ENCODE measurements at places on chromosomes 4 and X.

DNA sequence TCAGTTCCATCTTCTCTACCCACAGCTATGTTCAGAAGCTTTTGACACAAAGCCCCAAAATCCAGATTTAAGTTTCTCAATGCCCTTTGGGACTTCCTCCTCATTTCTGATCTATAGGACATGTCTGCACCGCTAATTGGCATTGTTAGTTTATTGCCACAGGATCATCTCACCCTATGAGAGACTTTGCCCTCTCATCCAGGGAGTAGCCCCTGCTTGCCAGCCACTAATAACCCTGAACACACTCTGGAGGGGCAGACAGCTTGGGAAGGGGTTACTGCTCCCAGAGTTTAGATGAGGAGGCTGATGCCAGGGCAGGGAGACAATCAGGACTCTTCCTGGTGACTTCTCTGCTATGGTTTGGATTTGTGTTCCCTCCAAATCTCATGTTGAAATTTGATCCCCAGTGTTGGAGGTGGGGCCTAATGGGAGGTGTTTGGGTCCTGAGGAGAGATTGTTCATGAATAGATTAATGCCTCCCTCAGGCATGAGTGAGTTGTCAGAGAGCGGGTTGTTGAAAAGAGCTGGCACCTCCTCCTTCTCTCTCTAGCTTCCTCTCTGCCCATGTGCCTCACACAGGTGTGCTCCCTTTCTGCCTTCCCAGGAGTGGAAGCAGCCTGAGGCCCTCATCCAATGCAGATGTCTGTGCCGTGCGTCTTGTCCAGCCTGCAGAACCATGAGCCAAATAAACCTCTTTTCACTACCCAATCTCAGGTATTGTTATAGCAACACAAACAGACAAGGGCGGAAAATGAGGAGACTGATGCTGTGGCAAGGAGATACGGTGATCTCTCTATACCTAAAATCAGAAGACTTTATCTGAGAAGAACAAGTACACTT is 3.6 kb upstream of the SCARB2 start:
- DNase-seq: no peak

DNA sequence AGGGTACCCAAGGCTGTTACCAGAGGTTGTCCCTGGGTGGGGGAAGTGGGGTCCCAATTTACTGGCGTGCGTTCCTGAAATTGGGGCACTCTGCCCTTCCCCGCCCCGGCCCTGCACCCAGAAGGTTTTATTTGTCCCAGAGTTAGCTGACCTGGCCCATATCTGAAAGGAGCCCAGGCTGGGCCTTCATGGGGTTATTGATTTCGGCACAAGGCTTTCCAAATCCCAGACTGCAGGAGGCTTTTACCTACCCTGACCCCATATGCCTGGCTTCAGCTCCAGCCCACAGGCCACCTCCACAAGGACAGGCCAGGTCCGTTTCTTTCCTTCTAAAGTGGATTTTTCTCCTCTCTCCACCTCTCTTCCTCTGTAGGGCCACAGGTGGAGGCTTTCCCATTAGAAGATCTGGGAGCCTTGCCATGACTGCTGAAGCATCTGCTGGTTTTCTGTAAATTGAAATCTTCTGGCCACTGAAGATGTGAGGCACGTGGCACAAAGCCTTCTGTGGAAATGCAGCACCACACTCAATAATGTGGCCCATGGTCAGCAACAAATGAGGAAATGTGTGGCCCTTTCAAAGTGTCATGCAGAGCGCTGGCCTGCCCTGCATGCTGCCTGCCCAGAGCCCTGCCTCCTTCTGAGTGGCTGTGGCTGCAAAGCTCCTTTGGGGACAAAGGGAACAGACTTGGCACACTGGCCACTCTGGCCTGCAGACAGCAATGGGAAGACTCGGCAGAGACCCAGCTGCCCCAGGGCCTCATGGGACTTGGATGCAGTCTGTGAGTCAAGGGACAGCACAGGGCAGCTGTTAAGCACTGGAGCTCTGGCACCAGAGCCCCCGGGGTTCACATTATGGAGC is 43.1 kb upstream of the MTM1 start:
- no peak for DNase-seq

GRCh38 chr4:37383579-37384229 is 139.2 kb downstream of the NWD2 start:
- no peak for DNase-seq

DNA sequence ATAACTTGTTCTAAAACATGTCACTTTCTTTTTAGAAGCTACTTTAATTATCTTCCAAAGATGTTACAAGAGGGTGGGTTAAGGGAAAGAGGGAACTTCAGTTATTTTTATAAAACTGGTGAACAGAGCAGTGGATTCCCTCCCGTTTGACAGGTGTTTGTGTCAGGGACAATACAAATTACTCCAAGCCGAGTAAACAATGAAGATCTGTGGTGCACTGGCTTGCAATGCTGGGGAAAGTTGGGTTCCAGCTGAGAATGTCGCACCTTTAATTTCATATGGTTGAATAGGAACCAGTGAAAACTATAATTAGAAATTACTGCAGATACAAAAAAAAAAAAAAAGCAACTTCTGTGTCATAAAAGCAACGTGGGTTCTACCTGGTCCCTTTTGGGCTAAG is 98.6 kb upstream of the TTC29 start:
- DNase-seq: no peak

GRCh38 chr4:112735474-112735951 is 98.6 kb downstream of the LARP7 start:
- no peak for DNase-seq

GRCh38 chr4:140427106-140427918 is at the start of gene CLGN:
Gene CLGN (minus strand): TSS chr4:140427648. CDS start chr4:140413078, 14,570 bp downstream.
- DNase-seq: peak; percentile 26

DNA sequence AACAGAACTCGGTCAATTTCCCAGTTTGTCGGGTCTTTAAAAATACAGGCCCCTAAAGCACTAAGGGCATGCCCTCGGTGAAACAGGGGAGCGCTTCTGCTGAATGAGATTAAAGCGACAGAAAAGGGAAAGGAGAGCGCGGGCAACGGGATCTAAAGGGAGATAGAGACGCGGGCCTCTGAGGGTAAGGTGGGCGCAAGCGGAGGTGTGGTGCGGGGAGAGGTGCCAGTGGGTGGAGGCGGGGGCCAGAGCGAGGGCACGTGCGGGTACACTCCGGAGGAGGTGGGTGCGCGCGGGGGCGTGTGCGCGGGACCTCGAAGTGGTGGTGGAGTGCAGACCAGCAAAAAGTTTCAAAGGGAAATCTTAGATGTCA is 787 bp upstream of the TET2 start:
- no peak for DNase-seq

DNA sequence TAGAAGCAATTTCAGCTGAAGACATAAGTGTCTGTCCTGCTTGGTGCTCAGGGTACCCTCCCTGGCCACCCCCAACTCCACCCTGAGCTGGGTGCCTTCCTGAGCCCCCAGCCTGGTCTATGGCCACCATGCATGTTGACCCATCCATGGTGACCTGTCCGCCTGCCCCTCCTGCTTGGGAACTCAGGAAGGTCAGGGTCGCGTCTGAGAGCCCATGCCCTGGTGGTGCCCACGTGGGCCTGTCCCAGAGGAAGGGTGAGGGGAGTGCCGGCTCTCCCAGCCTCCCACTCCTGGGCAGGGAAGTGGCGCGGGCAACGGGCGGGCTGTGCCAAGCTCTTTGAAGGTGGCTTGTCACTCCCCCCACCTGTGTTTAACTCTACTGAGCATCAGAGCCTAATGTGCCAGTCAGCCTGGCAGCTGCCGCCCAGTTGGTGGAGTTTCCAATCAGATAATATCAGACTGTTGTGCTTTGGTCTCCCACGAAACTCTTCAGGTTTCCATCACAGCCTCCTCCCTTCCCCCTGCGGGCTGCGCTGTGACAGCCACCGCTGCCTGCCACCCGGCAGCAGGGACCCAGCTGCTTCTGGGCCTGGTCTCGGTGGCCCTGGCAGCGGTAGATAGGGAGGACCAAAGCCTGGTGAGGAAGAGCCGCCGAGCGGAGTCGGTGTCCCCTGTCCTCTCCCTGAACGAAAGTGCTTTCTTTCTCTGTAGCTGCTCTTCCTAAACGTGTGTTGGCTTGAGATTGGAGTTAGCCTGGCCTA is 4.8 kb downstream of the SH3BP2 start:
- no peak for DNase-seq

DNA sequence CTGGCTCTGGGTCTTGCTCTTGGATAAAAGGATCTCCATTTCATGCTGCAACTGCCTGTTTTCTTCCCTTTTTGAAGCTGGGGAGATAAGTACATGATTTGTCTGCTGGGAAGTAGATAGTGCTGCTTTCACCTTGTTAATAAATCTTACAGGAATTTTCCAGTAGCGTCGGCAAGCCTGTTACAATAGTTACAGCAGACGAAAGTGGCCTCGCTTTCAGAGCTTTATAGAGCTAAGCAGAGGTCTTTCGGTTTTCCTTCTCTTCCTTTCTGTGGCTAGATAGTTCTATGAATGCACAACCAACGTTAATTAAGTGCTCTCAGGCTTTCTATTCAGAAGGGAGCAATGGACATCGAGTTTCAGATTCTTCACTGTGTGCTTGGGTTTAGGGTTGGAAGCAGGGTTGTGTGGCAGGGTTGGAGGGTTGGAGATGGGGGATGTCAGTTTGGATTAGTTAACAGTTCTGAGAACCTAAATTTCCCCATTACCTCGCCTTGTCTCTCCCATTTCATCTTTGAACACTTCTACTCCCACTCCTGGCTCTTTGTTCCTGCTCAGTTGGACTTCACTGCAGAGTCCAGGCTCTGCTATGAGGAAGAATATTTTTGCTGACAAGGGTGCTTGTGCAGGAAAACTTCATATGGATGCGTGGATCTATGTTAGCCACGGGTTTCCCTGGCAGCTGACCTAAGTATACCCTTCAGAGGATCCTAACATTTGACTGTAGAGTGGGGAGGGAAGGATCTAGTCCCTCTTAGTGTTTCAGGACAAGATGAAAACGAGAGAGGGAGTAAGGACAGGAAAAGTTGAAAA is 237.9 kb downstream of the ARHGAP10 start:
- no peak for DNase-seq

- no peak for DNase-seq
These were observed 1.7 kb upstream of the CENPC start for GRCh38 chr4:67546971-67547370.

DNA sequence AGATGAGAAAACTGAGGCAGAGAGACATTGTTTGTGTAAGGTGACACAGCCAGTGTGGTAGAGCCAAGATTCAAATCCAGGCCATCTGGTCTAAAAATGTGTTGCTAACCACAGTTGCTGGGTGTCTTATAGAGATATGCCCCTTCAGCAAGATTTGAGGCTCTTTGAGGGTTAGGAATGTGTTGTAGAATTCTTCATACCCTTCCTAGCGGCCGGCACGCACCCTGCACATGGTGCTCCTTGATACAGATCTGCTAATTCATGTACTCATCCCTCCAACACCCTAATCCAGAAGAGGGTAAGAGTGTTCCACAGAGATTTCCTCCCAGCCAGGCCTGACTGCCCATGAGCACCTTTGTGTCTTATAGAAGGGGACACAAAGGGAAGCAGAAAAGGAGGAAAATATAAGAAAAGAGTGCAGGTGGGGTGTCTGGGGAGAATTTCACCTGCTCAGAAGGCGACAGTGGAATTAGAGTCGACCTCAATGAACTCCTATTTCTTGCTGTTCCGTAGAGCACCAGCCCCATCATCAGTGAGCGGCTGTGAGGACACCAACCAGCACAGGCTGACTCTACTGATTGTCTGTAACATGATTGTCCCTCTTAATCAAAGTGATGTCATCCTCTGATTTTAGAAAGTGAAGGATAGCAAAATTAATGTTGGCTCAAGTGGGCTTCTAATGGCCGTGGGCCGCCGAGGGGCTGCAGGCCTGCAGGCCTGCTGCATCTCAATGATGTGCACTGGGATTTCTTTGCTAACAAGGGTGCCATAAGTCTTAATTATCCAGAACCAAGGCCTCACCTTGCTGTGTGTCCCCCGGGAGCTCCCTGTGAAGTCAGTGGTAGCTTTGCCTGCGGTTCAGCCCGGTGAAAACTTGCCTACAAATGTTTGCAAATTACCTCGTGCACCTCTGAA is 24.2 kb upstream of the SMIM20 start:
- DNase-seq: no peak

DNA sequence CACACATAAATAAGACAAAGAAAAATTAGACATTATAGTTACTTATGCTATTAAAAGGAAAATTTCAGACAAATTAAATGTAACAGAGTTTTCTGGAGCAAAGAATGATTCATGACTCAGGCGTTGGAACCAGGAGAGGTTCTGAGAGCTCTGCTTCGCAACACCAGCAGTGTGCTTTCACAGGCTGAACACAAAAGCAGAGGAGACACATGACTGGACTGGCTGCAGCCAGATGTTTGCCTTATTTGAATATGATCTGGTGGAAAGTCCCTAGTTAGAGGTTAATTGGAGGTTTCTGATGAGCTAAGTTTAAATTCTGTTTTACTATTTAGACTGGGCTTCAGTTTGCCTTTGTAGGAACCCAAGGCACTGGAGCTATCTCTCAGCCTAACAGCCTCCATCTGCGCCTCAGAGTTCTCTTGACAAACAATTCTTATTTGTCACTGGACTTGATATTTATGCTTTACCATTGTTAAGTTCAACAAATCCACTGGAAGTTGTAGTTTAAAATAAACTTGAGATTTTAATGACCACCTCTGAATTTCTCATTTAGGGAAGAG is 16.2 kb downstream of the BOD1L1 start:
- DNase-seq: no peak

GRCh38 chr4:56654238-56654632 is 26.9 kb downstream of the HOPX start:
- no peak for DNase-seq

DNA sequence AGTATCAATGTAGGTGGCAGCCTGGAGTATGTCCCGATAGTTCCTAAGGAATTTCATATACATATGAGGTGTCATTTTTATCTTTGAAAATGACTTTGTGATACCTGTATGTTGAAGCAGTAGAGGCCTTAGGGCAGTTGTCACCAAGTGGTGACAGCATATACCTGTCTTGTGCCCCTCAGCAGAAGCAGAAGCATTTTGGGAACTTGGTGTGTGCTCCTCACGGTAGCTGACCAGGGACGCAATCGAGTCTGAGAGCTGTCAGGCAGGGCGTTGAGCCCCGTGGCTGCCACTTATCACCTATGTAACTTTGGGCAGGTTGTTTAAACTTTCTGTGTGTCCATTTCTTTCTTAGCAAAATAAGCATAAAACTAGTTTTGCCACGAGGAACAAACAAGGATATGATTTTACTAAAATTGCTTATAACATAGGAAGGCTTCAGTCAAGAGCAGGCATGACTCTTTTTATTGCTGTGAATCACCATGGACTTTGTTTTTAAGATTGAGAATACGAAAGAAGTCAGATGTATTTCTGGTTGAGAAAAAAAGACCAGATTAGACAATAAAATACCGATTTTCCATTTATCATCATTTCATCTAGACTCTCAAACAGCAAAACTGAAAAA is 161.5 kb downstream of the CPE start:
- DNase-seq: no peak

DNA sequence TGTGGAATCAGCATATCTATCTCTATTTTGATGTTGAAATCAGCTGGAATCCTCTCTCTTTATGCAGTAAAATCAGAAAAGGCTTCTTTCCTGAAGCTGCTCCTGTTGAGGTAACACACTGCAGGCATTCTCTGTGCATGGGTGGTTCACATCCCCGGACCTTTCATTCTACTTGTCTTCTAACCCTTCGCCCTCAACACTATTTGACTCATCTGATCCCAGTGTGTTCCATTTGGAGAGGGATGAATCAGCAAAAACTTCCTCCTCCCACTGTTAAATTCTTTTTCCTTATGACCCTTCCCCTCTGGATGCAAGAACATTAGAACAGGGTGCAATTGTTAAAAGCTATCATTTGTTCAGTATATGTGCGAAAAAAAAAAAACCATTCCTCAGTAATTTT is 67.4 kb downstream of the RNF150 start:
- no peak for DNase-seq

Data from astrocyte of the cerebellum (primary cell).